ENCODE measurements at places on chromosomes 11 and 22.

- DNase-seq = no peak
Measured at GRCh38 chr11:115168229-115168671, 336.0 kb downstream of the CADM1 start.

DNA sequence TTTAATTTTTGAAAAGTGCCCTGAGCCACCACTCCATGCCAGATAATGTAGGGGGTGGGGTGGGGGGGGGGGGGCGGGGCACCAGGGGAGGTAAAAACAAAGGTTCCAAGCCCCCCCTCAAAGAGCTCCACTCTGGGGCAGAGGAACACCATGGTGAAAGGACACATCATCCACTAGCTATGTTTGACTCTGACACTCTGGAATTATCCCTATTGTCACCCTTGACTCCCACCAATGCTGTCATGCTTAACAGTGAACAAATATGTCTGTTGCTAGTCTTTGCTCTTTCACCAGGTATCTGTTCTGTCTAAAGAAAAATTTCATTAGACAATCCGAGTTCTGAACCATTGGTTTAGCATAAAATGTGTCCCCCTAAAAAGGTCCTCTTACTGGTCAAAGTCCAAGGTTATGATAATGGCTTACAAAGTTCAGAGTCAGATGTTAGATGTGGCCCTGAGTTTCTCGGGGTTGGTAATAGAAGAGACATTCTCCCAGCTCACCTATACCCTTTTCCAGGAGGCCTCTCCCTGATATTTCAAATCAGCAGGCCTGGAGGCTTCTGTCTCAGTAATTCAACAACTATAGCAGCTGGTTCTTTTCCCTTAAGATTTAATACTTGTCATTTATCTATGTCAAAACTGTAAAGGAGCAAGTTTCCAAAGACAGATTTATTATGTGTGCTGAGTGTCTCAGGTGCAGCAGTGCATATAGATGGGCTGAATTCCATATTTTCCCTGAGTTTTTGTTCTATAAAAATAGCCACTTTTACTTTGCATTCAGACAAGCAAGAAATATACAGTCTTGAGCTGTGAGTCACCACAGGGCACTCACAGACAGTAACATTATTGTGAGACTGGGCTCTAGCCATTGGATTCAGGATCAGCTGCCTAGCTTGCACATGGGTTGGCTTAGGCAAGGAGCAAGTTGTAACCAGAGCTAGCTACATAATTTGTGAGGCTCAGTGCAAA is 174.1 kb downstream of the CSNK2A3 start:
- no peak for DNase-seq

DNA sequence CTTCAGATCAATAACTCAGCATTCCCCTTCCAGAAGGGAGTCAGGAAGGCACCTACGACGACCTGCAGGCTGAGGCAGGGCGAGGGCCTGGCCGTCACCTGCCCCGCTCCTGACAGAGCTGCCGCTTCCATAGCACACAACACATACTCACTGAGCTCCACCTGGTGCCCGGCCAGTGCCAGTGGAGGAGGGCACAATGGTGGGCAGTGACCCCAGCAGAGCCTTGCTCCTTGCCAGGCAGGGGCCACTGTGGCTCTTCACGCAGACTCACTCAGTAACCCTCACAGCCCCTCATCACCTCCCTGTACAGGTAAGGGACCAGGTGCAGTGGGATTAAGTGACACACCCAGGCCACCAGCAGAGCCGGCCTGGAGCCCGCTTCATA is 24.6 kb downstream of the LRFN4 start:
- no peak for DNase-seq

DNA sequence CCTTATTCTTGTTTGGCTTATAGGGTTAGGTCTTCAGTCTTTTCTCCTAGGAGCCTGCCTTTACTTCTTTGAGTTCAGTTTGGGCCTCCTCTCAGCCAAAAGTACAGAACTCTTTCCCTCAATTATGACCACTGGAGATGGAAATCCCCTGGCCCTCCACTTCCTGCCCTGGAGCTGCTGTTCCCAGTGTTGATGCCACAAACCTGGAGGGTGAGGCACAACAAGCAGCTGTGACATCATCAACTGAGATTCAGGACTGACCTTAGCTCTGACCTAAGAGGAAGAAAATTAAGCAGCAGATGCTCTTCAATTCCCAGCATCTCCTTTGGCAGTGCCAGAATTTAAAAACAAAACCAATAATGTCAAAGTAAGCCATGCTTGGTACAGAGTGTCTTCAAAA is 3.0 kb downstream of the ABTB2 start:
- no peak for DNase-seq

GRCh38 chr11:123301696-123302400 is 106.8 kb upstream of the CLMP start:
- peak; percentile 57 for DNase-seq

- no peak for DNase-seq
Measured at GRCh38 chr22:45893516-45893915, 83.4 kb downstream of the WNT7B start.

DNA sequence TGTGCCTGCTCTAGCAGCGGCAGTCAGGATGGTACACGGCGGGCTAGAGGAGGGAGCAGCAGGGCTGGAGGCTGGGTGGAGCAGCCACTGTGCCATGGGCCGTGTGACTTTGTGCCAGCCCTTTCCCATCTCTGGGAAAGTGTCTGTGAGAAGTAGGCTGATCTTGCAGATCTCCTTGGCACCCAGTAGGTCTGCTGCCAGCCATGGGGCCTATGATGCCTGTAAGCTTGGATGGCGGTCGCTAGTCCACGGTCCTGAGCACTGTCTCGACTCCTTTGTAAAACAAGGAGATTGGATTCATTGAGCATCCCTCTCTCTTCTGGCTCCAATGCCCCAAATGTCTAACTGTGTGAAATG is 22.6 kb downstream of the AMPD3 start:
- no peak for DNase-seq
